ENCODE measurements at places on chromosomes 5 and 9. TPM values are rescaled to one million over a fixed set of nuclear protein-coding genes. Genes with fewer than 3 reads are reported as not detected.

- no peak for DNase-seq
These were observed 4.6 kb downstream of the SEPTIN8 start for GRCh38 chr5:132772291-132773070.

GRCh38 chr5:157599565-157599964, 24.0 kb upstream of the ADAM19 start:
- DNase-seq = no peak

DNA sequence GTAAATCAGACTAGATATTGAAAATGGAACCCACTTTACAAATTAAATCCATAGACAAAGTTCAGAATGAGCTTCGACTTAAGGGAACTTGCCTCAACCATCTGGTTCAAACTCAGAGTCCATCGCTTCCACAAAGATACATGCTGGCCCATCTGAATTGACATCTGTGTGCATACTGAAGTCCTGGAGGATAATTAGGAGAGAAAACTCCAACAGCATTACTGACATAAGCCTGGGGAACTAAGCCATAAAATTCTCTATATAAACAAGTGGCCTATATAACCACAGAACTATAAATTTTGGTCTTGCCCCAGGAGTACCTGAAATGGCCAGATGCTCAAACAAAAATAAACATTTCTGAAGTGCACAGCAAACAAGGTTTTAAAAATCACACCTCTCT, 94.4 kb downstream of the IZUMO3 start:
- DNase-seq = no peak

- DNase-seq = peak; percentile 46
These were observed 35.4 kb downstream of the UBE2R2 start for GRCh38 chr9:33852216-33852826.

- DNase-seq = no peak
These were observed 52.9 kb upstream of the KIAA1958 start for GRCh38 chr9:112433499-112434392.

- DNase-seq = no peak
These were observed 36.7 kb upstream of the FUBP3 start for GRCh38 chr9:130542457-130543228.

GRCh38 chr5:171445644-171446516, 26.4 kb downstream of the FGF18 start:
- no peak for DNase-seq

DNA sequence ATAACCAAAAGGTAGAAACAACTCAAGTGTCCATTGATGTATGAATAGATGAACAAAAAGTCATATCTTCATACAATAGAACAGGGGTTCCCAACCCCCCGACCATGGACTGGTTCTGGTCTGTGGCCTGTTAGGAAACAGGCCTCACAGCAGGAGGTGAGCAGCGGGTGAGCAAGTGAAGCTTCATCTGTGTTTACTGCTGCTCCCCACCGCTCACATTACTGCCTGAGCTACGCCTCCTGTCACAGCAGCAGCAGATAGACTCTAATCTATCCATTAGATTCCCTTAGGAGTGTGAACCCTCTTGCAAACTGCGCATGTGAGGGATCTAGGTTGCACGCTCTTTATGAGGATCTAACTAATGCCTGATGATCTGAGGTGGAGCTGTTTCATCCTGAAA, 478.0 kb downstream of the BRINP1 start:
- DNase-seq = no peak

DNA sequence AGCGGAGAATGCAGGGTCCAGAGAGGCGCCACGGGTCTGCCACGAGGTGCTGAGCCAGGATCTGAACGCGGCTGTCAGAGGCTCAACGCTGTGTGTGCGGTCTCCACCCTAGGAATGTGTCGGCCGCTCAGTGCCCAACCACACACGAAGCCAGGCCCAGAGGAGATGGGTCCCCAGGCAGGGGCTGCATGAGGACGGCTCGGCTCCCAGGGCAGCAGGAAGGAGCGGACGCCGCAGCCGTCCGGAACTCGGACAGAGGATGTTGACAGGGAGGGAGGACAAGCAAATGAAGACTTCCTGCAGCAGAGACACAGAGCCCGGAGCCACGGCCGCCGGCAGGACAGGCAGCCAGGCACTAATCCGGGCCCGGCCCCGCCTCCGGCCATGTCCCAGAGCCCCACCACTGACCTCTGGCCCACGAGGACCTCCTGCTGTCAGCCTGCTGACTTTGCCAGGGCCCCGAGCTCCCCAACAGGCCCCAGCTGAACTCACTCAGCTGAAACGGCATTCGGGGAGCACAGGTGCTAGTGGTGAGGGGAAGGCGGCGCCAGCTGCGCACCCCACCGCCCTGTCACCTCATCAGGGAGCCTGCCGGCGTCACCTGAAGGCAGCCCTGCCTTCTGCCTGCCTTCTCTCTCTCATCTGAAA, 12.7 kb downstream of the VAV2 start:
- no peak for DNase-seq

DNA sequence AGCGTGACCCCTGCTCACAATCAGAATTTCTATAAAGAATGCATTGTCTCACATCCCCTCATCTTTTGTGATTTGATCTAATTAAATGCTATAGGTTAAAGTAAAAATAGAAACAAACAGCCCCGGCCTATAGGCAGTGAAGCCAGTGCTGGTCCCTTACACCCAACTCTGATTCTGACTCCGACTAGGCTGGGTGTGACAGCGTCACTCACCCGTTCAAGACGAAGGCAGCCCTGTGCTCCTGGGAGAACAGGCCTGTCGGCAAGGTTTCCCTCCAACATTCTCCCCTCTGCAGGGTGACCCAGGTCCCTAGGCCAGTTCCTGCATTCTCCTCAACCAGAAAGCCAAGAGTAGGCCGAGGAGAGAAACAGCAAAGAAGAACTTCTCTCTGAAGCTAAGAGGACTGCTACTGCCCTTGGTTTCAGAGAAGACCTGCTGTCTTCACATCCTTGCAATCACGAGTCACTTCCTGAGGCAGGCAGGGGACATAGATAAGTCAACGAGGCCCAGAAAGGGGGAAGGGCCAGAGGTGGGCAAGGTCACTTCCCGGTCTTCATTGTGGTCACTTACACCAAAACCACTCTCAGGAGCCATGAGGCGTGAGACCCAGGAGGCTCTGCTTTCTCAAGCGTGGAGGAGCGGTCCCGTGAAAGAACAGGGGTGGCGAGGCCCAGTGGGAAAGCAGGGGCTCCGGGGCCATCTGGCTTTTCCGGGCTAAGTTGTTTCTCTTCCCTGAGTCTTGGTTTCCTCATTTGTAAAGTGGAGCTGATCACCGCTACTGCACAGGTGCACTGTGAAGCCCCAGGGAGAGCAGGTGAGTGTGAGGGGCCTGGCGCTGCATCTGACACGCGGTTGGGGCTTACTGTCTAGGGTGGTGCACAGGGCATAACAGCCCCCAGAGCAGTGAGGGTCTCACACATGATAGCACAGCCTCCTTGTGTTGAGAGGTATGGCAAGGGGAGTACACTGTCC, 200.8 kb downstream of the CRB2 start:
- no peak for DNase-seq

DNA sequence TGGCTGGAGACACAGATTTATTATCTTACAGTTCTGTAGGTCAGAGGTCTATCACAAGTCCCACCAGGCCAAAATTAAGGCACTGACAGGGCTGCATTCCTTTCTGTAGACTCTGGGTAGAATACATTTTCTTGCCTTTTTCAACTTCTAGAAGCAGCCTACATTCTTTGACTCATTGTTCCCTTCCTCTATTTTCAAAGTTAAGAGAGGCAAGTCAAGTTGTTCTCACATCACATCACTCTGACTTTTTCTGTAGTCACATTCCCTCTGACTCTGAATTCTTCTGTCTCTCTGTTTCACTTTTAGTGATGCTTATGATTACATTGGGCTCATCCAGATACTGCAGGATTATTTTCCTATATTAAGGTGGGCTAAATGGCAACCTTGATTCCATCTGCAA, 119.0 kb downstream of the MELK start:
- DNase-seq = no peak

GRCh38 chr5:174409070-174409469, 315.3 kb upstream of the MSX2 start:
- DNase-seq = no peak

GRCh38 chr9:27395484-27395921, 98.6 kb upstream of the EQTN start:
- no peak for DNase-seq

- no peak for DNase-seq
These were observed 59.8 kb downstream of the TNFSF15 start for GRCh38 chr9:114745879-114746550.

DNA sequence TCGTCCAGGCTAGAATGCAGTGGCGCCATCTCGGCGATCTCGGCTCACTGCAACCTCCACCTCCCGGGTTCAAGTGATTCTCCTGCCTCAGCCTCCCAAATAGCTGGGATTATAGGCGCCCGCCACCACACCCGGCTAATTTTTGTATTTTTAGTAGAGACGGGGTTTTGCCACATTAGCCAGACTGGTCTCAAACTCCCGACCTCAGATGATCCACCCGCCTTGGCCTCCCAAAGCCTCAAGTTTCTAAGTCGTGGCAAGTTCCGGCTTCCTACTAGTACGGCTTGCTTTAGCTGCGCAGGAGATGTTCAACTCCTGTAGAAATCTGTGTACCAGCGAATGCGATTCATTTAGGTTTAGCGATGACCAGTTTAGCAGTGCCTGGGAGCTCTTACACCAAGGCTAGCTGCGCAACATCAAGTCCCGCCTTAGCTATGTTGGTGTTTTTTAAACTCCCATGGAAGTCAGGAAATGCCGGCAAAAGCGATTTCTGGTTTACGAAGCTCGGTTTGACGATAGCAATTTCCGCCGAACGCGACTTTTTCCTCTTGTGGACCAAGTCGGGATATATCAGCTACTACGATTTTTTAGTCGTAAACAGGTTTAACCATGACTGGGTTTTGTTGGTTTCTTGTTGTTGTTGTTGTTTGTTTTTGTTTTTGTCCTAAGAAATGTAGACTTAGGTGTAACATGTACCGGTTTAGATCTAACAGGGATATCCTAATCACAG, 46.4 kb downstream of the ANXA2R start:
- DNase-seq = no peak

DNA sequence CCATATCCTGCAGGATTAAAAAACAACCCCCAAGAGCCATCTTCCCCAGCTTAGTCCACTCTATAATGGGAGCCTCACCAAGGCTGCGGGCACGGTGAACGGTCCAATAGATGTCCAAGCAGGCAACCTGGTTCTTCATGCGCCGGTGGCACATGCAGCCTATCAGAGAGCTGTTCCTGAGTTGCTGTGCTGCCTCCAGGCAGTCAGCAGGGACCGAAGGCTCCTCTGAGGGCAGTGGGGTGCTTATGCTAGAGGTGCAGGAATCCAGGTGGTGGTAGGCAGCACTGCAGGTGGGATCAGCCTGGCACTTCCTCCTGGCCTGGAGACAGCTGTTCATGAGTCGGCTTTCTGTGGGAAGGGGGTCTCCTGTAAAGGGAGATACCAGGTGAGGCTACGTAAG, 10.2 kb downstream of the GFRA3 start:
- no peak for DNase-seq

DNA sequence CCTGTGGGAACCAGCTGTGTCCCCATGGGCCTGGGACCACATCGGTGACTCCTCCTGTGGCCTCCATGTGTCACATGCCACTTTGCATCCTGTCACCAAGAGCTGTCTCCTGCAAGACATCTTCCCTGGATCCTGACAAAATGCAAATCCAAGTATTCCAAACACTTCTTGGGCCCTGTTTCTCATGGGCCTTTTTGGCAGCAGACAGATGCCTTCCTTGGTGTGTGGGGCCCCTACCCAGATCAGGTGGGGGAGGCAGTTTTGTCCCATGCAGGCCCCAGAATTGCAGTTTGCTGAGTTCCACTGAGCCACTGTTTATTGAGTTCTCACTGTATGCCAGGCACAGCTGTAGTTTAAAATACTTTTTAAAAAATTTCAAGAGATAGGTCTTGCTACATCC, 62.5 kb upstream of the GABRP start:
- no peak for DNase-seq

GRCh38 chr5:72374844-72375243, 54.7 kb downstream of the PTCD2 start:
- DNase-seq = no peak

DNA sequence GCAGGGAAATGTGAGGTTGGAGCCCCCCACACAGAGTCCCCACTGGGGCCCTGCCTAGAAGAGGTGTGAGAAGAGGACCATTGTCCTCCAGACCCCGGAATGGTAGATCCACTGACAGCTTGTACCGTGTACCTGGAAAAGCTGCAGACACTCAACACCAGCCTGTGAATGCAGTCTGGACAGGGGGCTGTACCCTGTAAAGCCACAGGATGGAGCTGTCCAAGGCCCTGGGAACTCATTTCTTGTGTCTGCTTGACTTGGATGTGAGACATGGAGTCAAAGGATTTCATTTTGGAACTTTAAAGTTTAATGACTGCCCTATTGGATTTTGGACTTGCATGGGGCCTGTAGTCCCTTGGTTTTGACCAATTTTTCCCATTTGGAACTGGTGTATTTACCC, 535.0 kb upstream of the MEF2C start:
- DNase-seq = no peak

GRCh38 chr5:91486638-91487037, 103.5 kb upstream of the ARRDC3 start:
- no peak for DNase-seq

- DNase-seq = no peak
These were observed 15.8 kb downstream of the ERCC8 start for GRCh38 chr5:60929024-60929423.

GRCh38 chr5:111320953-111321352, 96.8 kb downstream of the CAMK4 start:
- no peak for DNase-seq

DNA sequence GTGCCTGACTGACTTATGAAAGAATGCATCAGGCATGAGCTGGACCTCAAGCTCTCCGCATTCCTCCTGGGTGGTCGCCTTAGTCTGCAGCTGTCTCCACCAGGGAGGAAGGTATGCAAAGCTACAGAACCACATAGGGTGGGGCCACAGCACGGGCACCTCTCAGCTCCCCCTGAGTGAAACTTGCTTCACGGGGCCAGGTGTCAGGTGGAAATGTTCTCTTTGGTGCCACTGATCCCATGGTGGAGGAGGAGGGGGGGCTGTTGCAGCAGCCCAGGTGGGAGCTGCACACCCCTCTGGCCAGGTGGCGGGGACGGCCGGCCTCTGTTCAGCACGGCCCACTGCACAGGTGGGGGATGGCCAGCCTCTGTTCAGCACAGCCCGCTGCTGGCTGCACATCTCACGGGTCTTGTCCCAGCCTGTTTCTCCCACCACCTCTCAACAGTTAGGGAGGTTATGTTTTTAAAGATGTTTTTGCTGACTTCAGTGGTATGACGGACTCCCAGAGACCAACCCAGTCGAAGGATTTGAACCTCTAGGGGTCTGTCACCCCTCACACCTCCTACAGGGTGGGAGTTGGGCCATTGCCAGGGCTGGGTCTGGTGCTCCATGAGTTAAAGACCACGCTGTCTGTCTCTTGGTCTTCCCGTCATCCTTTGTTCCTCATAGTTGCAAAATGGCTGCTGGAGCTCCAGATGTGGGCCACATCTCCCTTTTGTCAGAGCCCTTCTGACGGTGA, 34.3 kb downstream of the MRPL36 start:
- DNase-seq = no peak

GRCh38 chr9:134908524-134909309, 9.0 kb downstream of the FCN1 start:
- no peak for DNase-seq

Gene FRRS1L
- polyA plus RNA-seq = 2.3 TPM

Gene PALM2AKAP2
- polyA plus RNA-seq = 11.0 TPM

Gene C1QTNF2
- polyA plus RNA-seq = 0.73 TPM

Gene LTC4S
- 1.7 TPM for polyA plus RNA-seq

Gene ZDHHC11
- polyA plus RNA-seq = 14.7 TPM

Gene DDX4
- polyA plus RNA-seq = 0.12 TPM

Gene DEPDC1B
- 35.0 TPM for polyA plus RNA-seq

Gene NUDCD2
- 54.0 TPM for polyA plus RNA-seq

Gene FBP2
- 0.10 TPM for polyA plus RNA-seq

Gene MCIDAS
- polyA plus RNA-seq = 0.71 TPM

Gene SEMA6A
- 72.5 TPM for polyA plus RNA-seq

Gene LAMC3
- polyA plus RNA-seq = 22.8 TPM

Gene CARD6
- 3.1 TPM for polyA plus RNA-seq

Gene SPATA31E1
- polyA plus RNA-seq = not detected

Data from left kidney (tissue), 8 donors.